ENCODE measurements at places on chromosomes 1 and 21.

- no peak for DNase-seq
Measured at GRCh38 chr1:15219280-15220023, 27.6 kb upstream of the FHAD1 start.

GRCh38 chr1:92927870-92928269 is 33.4 kb downstream of the DIPK1A start:
- DNase-seq = no peak

DNA sequence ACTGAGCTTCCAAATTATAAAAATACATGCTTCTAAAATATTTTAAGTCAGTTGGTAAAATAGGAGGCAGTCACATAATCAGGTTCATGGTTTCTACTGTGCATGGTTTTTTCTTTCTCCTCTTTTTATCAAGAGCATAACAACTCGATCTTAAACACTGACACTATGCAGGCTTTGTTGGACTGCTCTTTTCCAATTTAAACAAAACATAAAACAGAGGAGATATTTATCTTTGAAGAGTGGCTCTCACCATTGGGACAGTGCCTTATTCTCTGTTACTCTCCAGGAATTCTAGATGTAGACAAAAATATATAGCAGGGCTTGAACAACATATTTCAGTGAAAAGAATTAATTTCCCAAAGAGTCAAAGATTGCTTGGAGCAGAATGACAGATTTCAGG is 883.5 kb upstream of the ADGRL2 start:
- no peak for DNase-seq

- DNase-seq = peak; percentile 74
Measured at GRCh38 chr1:183807549-183808168, 2.7 kb downstream of the RGL1 start.

GRCh38 chr1:220186752-220187151 is 85.5 kb downstream of the RAB3GAP2 start:
- DNase-seq = no peak

DNA sequence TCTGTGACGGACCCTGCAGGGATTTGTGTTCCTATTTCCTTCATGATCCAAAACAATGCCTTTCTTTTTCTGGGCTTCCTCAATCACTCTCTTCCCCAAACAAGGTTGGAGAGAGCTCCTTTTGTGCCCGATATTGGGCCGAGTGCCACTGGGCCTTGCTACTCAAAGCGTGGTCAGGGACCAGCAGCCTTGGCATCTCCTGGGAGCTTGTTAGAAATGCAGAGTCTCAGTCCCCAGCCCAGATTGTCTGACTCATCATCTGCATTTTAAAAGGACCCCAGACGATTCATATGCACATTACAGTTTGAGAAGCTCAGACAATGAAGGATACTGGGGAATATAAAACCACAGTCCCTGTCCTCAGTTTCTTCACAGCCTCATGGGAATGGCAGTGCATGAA is 19.9 kb downstream of the ADORA1 start:
- DNase-seq = no peak

- no peak for DNase-seq
Measured at GRCh38 chr1:202063093-202063492, 52.7 kb downstream of the ELF3 start.

- DNase-seq = peak; percentile 91
Measured at GRCh38 chr21:44994047-44994694, 54.3 kb downstream of the SLX9 start.

GRCh38 chr1:176885751-176886150 is 278.8 kb downstream of the ASTN1 start:
- peak; percentile 48 for DNase-seq

GRCh38 chr1:59598120-59598440 is 216.7 kb upstream of the HOOK1 start:
- no peak for DNase-seq

GRCh38 chr1:3774946-3775489 is 2.5 kb downstream of the SMIM1 start:
- no peak for DNase-seq

- no peak for DNase-seq
Measured at GRCh38 chr1:169012416-169012815, 94.1 kb upstream of the ATP1B1 start.

DNA sequence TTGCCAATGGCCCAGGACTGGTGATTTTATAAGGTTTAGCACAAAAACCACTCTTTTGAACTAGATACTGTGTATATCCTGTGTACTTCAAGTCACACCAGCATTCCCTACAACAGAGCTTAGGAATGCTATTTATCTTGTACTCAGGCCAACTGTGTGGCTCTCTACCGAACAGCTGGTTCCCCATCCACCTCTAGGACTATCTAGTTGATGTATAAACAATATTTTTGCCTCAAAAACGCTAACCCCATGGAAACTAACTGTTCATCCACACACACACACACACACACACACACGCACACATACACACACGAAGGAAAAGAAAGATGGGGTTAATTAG is 28.7 kb upstream of the SLC45A3 start:
- DNase-seq = peak; percentile 39

DNA sequence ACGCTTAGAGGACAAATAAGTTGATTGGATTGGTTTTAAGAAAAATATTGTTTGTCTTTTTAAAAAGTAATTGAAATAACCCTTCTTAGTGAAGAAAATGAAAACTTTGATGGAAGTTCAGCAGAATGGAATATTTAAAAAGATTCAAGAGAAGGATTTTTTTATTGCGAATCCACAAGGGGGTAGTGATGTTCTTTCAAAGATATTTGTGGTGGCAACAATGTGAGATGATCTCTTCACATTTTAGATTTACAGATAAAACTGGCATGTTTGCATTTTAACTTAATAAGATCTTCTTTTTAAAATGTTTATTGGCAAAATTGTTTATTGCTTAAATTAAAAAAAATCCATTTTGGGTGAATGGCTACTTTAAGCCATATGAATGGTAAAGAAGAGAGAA is 8.9 kb downstream of the CAMTA1 start:
- no peak for DNase-seq

DNA sequence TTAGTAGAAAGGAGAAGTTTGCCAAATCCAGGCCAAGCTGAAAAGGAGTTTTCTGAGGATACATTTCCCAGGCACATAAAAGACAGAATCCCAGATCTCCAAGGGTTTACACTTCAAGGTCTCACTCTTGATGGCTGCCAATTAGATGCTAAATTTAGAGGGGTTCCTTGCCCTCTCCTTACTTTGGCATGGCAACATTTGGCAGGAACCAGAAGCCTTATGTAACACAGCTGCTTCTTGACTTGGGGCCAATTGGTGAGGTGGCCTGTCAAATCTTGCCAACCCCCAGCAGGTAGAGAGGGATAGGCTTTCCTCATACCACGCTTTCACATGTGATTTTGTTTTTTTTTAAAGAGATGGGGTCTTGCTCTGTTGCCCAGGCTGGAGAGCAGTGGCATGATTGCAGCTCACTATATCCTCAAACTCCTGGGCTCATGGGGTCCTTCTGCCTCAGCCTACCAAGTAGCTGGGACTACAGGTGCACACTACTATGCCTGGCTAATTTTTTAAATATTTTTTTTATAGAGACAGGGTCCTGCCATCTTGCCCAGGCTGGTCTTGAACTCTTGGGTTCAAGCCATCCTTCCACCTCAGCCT is 25.2 kb upstream of the NKAIN1 start:
- DNase-seq = no peak

DNA sequence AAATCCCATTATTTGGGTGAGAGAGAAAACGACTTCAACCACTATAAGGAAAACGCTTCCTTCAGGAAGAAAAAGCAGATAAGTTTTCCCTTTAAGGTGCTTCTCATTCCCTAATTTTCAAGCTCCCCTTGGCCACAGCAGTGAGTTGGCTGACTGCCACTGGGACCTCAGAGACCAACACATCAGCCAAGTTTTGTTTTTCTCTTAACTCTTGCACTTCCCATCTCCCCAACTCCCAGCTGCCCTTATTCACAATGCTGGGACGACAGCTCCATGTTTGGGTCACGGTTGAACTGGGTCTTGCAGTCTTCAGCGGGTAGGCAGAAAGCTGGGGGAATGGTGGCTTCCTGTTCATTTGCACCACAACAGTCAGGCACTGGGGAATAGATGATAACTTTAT is 18.9 kb downstream of the SGIP1 start:
- peak; percentile 63 for DNase-seq

GRCh38 chr1:145884675-145885074 is 991 bp downstream of the ANKRD35 start:
- DNase-seq = no peak

DNA sequence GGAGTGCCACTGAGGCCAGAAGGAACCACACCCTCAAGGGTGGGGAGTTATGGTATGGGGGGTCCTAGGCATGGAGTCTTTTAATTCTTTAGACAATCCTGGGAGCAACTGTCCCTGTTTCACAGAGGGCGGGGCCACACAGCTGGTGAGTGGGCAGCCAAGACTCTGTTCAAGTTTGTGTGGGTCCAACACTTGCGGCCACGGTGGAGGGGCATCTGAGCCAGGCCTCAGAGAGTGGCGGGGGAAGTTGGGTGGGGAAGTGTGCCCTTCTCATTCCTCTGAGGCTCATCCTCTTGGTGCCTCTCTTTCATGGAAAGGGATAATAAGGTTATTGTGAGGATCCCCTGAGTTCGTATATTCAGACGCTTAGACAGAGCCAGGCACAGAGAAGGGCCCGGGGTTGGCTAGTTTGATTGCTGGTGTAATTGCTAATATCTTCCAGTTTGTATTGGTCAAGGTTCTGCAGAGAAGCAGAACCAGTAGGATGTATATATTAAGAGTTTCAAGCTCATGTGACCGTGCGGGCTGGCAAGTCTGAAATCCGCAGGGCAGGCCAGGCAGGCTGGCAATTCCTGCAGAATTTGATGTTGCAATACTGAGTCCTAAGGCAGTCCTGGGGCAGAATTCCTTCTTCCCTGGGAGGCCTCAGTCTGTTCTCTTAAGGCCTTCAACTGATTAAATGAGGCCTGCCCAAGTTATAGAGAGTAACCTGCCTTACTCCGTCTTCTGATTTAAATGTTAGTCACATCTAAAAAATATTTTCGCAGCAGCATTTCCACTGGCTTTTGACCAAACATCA is 15.9 kb downstream of the PCSK9 start:
- no peak for DNase-seq

DNA sequence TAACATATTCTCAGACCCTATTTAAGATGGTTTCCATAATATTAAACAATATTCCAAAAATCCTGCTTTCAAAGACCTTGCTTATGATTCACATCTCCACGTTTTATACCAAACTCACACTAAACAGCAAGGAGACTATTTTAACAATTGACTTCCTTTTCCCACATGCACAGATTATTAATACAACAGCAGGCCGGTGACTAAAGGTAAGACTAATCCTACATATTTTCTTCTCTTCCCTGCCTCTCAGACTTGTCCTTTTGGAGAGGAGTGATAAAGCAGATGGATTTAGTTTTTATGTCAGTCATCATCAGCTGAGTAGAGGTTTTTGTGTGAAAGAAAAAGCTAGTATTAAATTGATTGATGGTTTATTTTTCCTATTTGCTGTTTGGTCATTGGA is 400.6 kb downstream of the NTNG1 start:
- no peak for DNase-seq

DNA sequence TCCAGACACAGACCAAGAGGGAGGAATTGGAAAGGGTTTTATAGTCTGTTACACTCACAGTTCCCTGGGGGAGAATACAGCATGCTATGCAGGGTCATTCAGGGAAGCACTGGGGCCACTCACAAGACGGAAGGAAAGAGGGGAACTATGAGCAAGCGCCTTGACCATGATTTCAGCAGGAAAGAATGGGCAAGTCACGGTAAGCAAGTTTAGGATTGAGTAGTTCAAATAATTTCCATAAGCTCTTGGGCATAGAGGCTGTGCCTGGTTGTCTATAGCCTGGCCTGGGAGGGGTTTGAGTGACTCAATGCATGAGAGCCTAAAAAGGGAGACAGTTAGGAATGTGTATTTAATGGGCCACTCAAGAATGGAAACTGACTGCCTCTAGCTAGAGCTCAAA is 176.7 kb downstream of the TTLL7 start:
- DNase-seq = no peak

GRCh38 chr1:209266590-209267205 is 316.8 kb upstream of the CAMK1G start:
- DNase-seq = peak; percentile 17

- DNase-seq = peak; percentile 32
Measured at GRCh38 chr1:189866606-189867005, 611.1 kb downstream of the BRINP3 start.

GRCh38 chr1:60342569-60342968 is 269.0 kb upstream of the C1orf87 start:
- no peak for DNase-seq

DNA sequence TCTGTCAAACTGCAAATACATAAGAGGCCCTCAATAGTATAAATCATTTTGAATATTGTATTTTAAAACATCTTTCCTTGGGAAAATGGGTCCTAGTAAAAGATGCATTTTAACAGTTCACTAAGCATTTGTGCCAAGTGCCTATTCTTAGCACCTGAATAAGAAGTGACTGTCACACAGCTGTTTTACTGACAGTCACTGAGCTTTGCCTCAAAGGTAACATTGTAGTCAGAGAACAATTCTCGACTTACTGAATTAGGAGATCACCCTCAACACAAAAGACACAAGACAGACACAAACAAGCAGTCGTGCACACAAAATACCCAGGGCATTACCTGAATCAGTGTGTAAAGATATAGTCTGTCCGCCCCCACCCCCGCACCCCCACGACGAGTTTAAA is 408 bp downstream of the ESRRG start:
- no peak for DNase-seq

DNA sequence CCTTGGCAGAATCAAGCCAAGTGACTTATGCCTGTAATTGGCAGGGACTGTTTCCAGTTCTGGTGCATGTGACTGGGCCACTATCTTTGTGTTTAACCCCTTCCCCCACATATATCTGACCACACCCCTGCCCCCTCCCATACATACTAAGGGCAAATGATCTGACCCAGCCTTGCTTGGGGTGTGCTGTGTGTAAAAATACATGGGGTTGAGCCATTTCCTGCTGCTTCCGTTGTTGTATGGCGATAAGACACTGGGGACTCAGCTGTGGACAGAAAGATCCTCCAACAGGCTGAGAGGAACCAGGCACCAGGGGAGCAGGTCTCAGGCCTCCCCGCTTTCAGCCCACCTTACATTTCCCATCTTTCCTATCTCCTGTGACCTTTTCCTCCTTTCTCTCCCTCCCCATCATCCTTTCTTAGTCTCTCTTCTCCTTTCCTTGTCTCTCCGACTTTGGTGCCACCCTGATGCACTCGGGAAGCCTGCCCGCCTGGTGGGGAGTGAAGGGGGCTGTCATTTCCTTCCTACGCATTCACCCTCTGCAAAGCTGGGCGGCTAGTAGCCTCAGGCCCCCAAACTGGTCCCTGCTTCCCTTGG is 39.7 kb downstream of the TMCC2 start:
- no peak for DNase-seq

DNA sequence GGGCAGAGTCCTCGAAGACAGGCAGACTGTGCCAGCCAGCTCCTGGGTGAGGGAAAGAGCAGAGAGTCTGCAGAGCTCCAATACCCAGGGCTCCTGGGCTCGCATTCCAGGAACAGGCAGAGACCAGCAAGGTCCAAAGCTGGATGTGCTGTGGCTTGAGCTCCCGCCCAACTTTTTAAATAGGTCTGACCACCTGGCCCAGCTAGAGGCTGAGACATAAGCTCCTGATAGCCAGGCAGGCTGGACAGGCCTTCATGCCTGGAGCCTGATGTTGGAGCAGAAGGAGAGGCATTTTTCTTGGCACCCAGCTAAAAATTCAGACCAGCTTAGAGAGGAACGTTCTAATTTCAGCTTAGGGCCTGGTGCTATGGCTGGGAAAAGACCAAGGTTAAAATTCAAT is 178.4 kb upstream of the TMEM51 start:
- no peak for DNase-seq
